ENCODE measurements at places on chromosomes 6 and 20. TPM values are rescaled to one million over a fixed set of nuclear protein-coding genes. Genes with fewer than 3 reads are reported as not detected.
A peak's percentile ranks its signal among the peaks of the same experiment; 100 is the strongest.

The TCP1 gene
- 206 TPM for total RNA-seq

The CTAGE9 gene
- not detected for total RNA-seq

The KIAA1755 gene
- 4.7 TPM for total RNA-seq

The GGTLC1 gene
- not detected for total RNA-seq

The MMP24 gene
- total RNA-seq, result 2.6 TPM

The EPB41L1 gene
- 68.1 TPM for total RNA-seq

The COQ3 gene
- 7.3 TPM for total RNA-seq

The BMP7 gene
- 287 TPM for total RNA-seq

The CLDN20 gene
- not detected for total RNA-seq

The ULBP1 gene
- 8.2 TPM for total RNA-seq

The SLC22A16 gene
- not detected for total RNA-seq

The TAGAP gene
- total RNA-seq, result 0.43 TPM

GRCh38 chr6:145349950-145350510 is 385.3 kb downstream of the EPM2A start:
- H3K4me1 ChIP-seq, result peaks cover 15% of the 10 kb centered on the region
- H3K27ac ChIP-seq, result no peak overlapping the region
- no peak overlapping the region for H3K4me3 ChIP-seq

DNA sequence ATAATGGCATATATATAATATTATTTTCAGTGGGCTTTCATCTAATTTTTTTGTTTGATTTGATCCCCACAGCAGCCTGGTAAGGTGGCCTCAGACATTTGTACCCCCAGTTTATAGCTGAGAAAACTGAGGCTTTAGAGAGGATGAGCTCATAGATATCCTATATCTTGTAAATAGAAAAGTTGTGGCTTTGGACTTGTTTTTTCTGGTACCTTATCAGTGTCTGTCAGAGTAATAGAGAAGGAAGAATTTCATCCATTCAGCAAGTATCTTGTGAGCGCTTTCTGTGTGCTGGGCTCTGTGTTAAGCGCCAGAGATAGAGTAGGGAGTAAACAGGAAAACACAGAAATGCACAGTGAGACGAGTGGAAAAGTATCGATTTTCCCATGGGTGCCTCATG is 27.9 kb downstream of the TAF11 start:
- no peak for DNase-seq
- peaks cover 16% of the 10 kb centered on the region for H3K36me3 ChIP-seq
- H3K4me3 ChIP-seq, result no peak overlapping the region

DNA sequence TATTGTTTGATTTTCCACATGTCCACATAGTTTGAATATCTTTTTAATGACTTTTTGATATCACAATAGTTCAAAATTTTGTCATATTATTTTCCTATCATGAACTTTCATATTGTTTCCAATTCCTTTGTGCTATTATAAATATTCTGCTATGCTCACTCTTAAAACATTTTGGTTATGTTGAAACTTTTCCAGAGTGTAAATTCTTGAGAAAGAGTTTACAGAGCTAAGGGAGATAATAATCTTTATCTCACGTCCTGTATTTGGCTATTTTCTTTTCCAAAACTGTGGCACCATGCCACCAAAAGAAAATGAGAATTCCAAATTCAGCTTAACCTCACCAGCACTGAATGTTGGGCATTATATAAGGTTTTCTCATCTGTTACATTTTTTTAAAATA is 210.9 kb downstream of the TFAP2B start:
- no peak overlapping the region for H3K27ac ChIP-seq
- DNase-seq, result no peak
- no peaks in the 10 kb centered on the region for H3K36me3 ChIP-seq

- peaks cover 24% of the 10 kb centered on the region for H3K36me3 ChIP-seq
- peaks cover 29% of the 10 kb centered on the region for H3K4me1 ChIP-seq
- no peak for DNase-seq
- H3K4me3 ChIP-seq, result no peak overlapping the region
- no peak overlapping the region for H3K27ac ChIP-seq
- no peaks in the 10 kb centered on the region for H3K27me3 ChIP-seq
Measured at GRCh38 chr20:35461620-35462019, 6.2 kb downstream of the CEP250 start.

DNA sequence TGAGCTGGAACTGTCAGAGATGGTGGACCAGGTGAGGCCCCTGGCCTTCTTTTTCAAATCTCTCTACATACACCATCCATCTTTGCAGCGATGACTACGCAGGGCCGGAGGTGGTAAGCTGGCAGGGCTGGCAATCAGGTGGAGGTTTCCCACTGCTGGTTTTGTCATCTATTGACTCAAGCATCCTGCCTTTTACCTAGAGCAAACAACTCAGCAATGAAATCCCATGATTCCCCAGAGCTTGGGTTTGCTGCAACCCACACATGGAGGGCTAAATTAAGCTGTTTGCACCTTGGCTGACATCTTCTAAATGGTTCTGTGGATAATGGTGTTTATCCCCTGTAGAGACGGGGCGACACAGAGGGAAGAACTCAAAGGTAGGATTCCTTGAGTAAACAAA is 170.2 kb downstream of the SCP2D1 start:
- H3K4me3 ChIP-seq, result no peak overlapping the region
- H3K27ac ChIP-seq, result peak overlapping the region; percentile 73
- peaks cover 8% of the 10 kb centered on the region for H3K4me1 ChIP-seq
- H3K27me3 ChIP-seq, result no peaks in the 10 kb centered on the region

GRCh38 chr6:72619883-72620696 is 1.8 kb upstream of the KCNQ5 start:
- peak overlapping the region; percentile 86 for H3K4me3 ChIP-seq
- DNase-seq, result no peak
- H3K27ac ChIP-seq, result no peak overlapping the region

- no peaks in the 10 kb centered on the region for H3K36me3 ChIP-seq
- no peak overlapping the region for H3K4me3 ChIP-seq
Measured at GRCh38 chr6:118787724-118788423, 106.1 kb upstream of the ASF1A start.

DNA sequence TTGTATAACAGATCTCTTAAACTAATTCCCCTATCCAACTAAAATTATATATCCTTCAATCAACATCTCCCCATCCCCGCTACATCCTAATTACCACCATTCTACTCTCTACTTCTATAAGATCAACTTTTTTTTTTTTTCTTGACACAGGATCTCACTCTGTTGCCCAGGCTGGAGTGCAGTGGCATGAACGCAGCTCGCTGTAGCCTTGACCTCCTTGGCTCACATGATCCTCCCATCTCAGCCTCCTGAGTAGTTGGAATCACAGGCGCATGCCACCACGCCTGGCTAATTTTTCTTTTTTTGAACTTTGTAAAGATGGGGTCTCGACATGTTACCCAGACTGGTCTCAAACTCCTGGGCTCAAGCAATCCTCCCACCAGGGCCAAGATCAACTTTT is 5.0 kb downstream of the DNAAF9 start:
- H3K27me3 ChIP-seq, result no peaks in the 10 kb centered on the region
- no peak overlapping the region for H3K27ac ChIP-seq
- peaks cover 16% of the 10 kb centered on the region for H3K4me1 ChIP-seq
- no peak overlapping the region for H3K4me3 ChIP-seq
- DNase-seq, result no peak

GRCh38 chr20:45909817-45910669 is 1.9 kb downstream of the PLTP start:
- H3K4me3 ChIP-seq, result peak overlapping the region; percentile 93
- peaks cover 10% of the 10 kb centered on the region for H3K36me3 ChIP-seq
- peaks cover 14% of the 10 kb centered on the region for H3K4me1 ChIP-seq
- no peak for DNase-seq
- peak overlapping the region; percentile 86 for H3K27ac ChIP-seq

DNA sequence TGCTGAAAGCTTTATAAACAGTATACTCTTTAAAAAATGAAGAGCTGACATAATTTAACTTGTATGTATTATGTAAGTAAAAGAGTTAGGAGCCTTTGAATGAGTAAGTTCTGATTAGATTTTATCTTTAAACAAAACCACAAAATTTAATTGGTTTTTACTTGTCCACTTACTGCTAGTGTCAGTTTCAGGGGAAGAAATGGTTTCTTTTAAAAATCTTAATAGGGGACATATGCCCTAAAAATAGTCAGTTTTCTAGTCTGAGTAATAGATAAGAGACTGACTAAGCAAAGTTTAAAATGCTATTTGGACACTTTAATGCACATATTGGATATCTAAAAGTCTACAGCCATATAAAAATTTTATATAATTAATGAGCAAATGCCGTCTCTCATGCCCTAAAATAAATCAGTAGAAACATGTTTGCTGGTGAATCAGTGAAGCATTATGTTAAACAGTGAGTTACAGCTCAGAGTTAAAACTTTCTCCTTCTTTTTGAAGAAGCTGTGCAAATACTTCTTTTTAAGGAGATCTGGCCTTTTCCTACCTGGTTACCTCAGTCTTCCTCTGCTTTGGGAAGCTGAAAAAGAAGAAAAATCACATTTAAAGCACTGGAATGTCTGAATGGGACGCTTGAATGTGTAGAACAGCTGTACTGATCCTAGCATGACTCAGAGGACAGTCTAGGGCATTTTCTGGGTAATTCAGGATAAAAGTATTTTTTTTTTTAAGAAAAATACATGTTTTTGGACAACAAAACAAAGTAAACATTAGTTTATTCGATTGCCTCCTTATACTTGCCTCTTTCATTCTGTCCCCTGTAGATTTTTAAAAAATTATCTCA is 55.3 kb downstream of the CDH26 start:
- peaks cover 4% of the 10 kb centered on the region for H3K4me1 ChIP-seq
- DNase-seq, result no peak
- no peak overlapping the region for H3K4me3 ChIP-seq
- H3K36me3 ChIP-seq, result peaks cover 3% of the 10 kb centered on the region
- H3K27ac ChIP-seq, result no peak overlapping the region

- no peak overlapping the region for H3K4me3 ChIP-seq
- H3K36me3 ChIP-seq, result peaks cover 55% of the 10 kb centered on the region
- no peak overlapping the region for H3K27ac ChIP-seq
- H3K27me3 ChIP-seq, result no peaks in the 10 kb centered on the region
Measured at GRCh38 chr6:13318821-13319220, 9.5 kb downstream of the TBC1D7 start.

DNA sequence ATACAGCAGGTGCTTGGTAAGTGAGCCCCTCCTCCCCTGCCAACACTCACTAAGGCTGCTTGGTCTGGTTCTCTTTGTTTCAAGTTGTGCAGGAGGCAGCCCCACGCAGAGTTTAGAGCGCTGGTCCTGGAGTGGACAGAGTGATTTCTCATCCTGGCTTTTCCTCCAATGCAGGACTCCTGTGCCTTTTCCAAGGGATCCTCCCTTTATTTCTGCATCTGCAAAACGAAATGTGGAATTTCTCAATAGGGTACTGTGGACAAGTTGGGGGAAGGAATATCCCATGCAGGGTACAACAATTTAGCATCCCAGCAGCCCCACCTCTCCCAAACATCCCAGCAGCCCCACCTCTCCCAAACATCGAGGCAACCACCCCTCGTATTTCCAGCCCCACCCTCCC is 30.6 kb upstream of the CCDC167 start:
- no peak for DNase-seq
- no peak overlapping the region for H3K27ac ChIP-seq
- no peak overlapping the region for H3K4me3 ChIP-seq

DNA sequence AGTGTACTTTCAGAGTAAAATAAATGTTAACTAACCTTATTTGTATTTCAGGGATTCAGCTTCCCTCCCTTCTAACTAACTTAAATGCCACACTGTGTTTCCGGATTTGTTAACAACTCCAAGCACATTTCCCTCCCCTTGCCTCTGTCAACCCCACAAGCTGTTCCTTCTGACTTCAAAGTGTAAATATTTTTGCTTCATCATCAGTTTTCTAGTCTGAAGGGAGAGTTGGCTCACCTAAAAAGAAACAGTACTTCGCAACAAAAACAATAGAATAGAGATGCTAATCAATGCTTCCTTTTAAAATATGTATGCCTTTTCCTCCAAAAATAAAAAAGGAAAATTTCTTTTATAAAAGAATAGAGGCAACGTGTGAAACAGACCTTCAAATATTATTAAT is 132.6 kb downstream of the THEMIS start:
- H3K27me3 ChIP-seq, result no peaks in the 10 kb centered on the region
- H3K4me3 ChIP-seq, result no peak overlapping the region
- H3K36me3 ChIP-seq, result no peaks in the 10 kb centered on the region
- H3K27ac ChIP-seq, result no peak overlapping the region
- no peak for DNase-seq

GRCh38 chr20:47875297-47876025 is 90.2 kb upstream of the SULF2 start:
- no peak for DNase-seq
- H3K4me3 ChIP-seq, result peak overlapping the region; percentile 35
- peaks cover 29% of the 10 kb centered on the region for H3K27me3 ChIP-seq
- peaks cover 39% of the 10 kb centered on the region for H3K4me1 ChIP-seq

DNA sequence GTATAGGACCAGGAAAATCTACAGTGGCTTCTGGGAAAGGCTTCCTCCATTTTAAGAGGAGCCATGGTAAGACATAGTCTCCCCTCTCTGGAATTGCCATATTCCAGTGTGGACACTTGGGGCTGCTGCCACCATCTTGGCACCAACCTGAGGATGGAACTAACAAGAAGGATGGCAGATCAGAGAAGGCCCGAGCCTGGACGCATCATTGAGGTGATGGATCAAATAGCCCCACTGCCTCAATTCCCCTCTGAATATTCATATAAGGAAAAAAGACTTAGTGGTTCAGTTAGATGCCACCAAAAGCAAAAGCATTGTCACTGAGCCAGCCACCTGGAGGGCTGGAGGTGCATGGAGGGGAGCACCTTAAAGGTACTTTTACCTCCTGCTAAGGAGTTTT is 25.9 kb downstream of the PLAGL2 start:
- peaks cover 7% of the 10 kb centered on the region for H3K4me1 ChIP-seq
- no peak overlapping the region for H3K4me3 ChIP-seq
- DNase-seq, result no peak
- no peaks in the 10 kb centered on the region for H3K27me3 ChIP-seq

GRCh38 chr20:32968478-32969241 is 35.6 kb downstream of the SUN5 start:
- peaks cover 10% of the 10 kb centered on the region for H3K4me1 ChIP-seq
- H3K27me3 ChIP-seq, result no peaks in the 10 kb centered on the region
- no peaks in the 10 kb centered on the region for H3K36me3 ChIP-seq
- DNase-seq, result peak; percentile 69
- no peak overlapping the region for H3K27ac ChIP-seq
- no peak overlapping the region for H3K4me3 ChIP-seq

GRCh38 chr20:4600308-4601014 is 121.2 kb upstream of the PRND start:
- DNase-seq, result no peak
- H3K4me1 ChIP-seq, result no peaks in the 10 kb centered on the region
- no peak overlapping the region for H3K27ac ChIP-seq
- H3K36me3 ChIP-seq, result no peaks in the 10 kb centered on the region
- no peak overlapping the region for H3K4me3 ChIP-seq

- H3K4me3 ChIP-seq, result no peak overlapping the region
- H3K27me3 ChIP-seq, result peaks cover 5% of the 10 kb centered on the region
- H3K27ac ChIP-seq, result no peak overlapping the region
- DNase-seq, result no peak
- no peaks in the 10 kb centered on the region for H3K36me3 ChIP-seq
Measured at GRCh38 chr6:11423667-11424066, 113.9 kb upstream of the TMEM170B start.

DNA sequence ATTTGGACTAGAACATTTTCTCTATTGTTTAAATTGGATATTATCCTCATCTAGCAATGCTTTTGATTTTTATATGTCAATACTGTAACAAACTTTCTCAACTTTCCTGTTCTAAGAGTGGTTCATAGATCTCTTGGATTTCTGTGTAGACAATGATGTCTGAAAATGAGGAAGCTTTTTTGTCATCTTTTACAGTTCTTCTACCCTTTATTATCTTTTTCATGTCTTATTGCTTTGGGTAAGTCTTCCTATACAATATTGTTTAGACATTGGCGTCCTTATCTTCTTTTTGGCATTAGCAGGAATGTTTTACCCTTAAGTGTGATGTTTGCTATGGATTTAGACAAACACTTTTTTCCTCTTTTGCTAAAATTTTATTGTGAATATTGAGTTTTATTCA is 91.5 kb upstream of the MTHFD1L start:
- H3K4me3 ChIP-seq, result no peak overlapping the region
- no peaks in the 10 kb centered on the region for H3K27me3 ChIP-seq
- DNase-seq, result no peak
- H3K4me1 ChIP-seq, result peaks cover 14% of the 10 kb centered on the region
- H3K36me3 ChIP-seq, result peaks cover 52% of the 10 kb centered on the region
- no peak overlapping the region for H3K27ac ChIP-seq
